ENCODE measurements at places on chromosomes 16 and 17.

DNA sequence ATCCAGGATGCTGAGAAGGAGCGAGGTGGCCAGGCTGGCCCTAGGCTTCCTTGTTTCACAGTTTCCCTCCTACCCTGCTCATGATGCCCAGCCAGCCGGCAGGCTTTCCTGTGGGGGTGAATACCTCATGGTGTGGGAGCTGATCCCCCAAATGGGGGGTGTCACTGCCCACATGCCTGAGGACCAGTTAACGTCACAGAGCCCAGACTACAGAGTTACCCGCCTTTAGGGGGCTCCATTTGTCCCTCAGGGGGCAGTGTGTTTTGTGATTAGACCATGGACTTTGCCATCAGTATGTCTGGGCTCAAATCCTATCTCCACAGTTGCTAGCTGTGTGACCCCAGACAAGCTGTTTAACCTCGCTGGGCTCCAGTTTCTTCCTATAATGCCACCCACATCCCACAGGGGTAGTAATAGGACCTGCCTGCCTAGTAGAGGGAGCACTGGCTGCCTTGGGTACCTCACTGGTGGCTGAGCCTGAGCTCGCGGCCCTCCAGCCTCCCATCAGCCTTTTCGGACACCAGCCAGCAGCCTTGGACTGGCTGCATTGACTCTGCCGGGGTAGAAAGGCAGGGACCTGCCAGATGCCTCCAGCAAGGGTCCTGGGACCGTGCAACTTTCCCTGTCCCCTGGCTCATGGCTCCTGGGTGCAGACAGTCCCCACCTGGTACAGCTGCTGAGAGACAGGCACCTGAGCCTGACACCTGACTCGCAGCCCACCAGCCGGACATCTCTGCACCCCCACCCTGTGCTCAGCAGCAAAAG lies 87.5 kb upstream of the GSE1 start:
- no peak for DNase-seq

GRCh38 chr17:7133916-7134315 lies 19.3 kb upstream of the ASGR2 start:
- no peak for DNase-seq

GRCh38 chr17:5249615-5250014 lies 15.0 kb upstream of the SCIMP start:
- DNase-seq: peak; percentile 84

GRCh38 chr17:7024402-7024785 lies 1.5 kb downstream of the BCL6B start:
- no peak for DNase-seq

DNA sequence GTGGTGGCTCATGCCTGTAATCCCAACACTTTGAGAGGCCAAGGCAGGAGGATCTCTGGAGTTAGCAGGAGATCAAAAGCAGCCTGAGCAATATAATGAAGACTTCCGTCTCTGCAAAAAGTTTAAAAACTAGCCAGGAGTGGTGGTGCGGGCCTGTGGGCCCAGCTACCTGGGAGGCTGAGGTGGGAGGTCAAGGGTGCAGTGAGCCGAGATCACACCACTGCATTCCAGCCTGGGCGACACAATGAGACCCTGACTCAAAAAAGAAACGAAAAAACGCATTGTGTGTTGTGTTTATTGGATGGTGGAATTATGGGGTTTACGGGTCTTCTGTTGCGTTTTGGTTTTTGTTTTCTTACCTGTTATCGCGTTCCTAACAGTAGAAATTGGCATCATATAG lies 863 bp upstream of the DDX19A start:
- DNase-seq: no peak

DNA sequence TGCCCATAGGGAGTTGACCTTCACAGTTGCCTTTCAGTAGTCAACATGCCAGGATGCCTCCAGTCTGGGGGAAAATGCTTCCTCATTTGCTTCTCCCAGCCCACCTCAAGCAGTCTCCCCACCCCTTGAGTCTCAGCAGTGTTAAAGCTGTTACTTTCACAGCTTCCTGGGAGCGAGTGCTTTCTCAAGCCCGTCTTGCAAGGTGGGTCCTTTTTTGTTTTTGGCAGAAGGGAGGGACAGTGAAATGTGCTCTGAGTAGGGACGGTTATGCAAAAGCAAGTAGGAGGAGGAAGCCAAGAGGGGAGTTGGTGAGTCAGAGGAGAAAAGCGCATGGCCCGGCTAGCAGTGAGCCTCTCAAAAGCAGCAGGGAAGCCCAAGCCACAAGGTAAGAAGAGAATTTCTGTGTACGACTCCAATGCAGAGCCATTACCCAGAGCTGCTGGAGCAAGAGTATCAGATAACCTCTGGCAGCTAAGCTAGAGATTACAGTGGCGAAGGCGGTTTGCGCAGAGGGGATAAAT lies at the start of gene CHST4:
Gene CHST4 (plus strand): TSS at position 316 of the 521 bp plus-strand sequence. CDS start 10,252 bp downstream, outside the sequence.
- DNase-seq: no peak

GRCh38 chr16:10840703-10841102 lies 22.1 kb upstream of the TVP23A start:
- no peak for DNase-seq

GRCh38 chr16:630815-631405 lies at the start of gene WFIKKN1:
WFIKKN1 (plus strand) TSS chr16:630985; CDS start chr16:631254, 269 bp downstream.
- peak; percentile 65 for DNase-seq

DNA sequence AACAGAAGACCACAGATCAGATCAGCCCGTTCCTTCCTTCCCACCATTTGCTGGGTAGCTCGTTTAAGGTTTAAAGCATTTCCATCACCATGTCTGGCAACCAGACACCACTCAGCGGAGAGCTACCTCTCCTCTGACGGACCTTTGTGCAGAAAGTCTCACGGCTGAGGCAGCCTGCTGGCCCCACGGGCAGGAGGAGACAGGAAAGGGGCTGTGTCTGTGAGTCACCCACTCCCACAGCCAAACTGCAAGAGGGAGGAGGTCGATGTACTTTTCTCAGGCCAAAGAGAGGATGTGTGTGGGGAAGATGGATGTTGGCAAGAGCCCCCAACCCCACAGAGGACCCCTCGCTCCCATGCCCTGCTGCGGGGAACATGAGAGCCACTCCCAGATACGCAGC lies 92.1 kb downstream of the ZNF423 start:
- DNase-seq: no peak

- no peak for DNase-seq
Measured at GRCh38 chr17:34586346-34586846, 7.0 kb downstream of the TMEM132E start.

DNA sequence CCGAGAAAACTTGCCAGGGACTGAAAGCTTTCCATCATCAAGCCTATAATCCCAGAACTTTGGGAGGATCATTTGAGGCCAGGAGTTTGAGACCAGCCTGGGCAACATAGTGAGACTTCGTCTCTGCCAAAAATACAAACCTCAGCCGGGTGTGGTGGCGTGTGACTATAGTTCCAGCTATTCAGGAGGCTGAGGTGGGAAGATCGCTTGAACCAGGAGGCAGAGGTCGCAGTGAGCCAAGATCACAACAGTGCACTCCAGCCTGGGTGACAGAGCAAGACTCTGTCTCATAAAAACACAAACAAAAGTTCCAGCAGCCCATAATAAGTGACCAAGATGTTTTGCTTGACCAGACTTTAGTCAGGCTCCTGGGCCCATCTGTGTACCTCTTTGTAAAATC lies 1.9 kb downstream of the MEAK7 start:
- DNase-seq: no peak

DNA sequence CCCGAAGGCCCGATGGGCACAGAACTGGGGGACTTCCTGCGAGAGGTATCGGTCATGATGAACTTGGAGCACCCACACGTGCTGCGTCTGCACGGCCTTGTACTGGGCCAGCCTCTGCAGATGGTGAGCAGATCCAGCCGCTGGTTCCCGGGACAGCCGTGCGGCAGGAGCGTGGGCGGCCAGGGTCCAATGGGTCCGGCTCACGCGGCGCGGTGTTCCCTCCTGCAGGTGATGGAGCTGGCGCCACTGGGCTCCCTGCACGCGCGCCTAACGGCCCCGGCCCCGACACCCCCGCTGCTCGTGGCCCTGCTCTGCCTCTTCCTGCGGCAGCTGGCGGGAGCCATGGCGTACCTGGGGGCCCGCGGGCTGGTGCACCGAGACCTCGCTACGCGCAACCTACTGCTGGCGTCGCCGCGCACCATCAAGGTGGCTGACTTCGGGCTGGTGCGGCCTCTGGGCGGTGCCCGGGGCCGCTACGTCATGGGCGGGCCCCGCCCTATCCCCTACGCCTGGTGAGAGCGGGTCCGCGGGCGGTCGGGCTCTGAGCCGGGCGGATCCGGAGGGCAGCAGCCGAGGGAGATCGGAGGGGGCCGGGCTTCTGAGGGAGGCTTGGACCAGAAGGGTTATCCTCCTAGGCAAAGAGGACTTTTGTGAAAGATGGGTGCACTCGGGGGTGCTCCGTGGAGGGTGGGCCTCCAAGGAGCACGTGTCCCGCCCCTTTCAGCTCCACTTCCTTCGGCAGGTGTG lies 3.0 kb downstream of the TNK1 start:
- peak; percentile 70 for DNase-seq

DNA sequence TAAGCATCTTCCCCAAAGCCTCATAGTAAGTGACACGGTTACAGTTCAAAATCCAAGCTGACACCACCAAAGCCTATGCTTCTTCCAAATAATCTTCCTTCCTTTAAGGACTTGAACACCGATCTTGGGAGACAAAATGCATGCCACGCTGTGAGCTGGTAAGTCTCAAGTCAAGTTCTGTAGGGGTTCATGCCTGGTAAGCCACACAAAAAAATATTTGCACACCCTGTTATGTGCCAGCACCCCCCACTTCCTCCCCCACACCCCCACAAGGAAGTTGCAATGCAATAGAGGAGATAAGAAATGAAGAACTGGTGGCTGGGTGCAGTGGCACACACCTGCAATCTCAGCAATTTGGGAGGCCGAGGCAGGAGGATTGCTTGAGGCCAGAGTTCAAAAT lies 5.6 kb downstream of the NOG start:
- no peak for DNase-seq

- no peak for DNase-seq
Measured at GRCh38 chr17:58147930-58148434, at the start of gene OR4D1. OR4D1 (plus strand) TSS chr17:58148384; CDS start chr17:58155154, 6,770 bp downstream.

GRCh38 chr16:77739559-77739892 lies 17.2 kb downstream of the NUDT7 start:
- no peak for DNase-seq

GRCh38 chr16:3095869-3096268 lies 3.2 kb downstream of the ZSCAN10 start:
- DNase-seq: no peak

DNA sequence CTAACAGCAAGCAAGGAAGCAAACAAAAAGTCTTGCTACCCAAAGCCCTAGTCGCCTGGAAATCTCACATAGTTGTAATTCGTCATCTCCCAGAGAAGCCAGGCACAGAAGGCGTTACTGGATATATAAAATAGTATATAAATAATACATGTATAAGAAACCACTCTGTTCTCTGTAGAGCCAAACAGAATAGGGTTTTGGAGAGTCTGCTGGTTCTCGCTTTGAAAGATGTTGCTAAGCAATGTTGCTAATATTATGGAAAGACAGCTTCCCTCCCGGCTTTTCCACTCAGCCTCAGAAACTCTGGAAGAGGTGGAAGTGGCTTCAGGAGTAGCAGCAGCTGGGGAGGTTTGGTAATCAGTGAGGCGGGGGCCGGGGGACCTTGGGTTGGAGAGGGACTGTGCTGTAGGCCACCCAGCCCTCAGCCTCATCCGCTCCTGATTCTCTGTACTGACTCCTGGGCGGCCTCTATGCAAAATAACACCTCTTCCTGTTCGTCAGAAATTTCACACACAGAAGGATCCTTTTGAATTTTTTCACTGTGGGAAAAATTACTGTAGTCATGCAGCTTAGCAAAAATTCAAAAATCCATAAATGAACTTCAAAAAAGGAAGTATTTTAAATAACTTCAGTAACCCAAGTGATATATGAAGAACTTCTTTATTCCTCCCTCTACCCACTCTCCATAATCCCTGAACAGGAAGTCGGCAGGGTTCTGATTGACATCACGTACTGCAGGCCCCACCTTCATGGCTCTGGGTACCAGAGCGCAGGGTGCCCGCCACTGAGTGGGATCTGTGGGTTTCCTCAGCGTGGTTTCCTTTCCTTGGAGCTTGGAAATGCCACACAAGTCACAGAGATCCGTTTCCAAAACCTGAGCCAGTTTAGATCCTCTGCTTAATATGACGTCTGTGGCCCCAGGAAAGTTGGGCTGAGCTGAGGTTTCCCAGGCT lies 51.4 kb downstream of the RAP1GAP2 start:
- no peak for DNase-seq

DNA sequence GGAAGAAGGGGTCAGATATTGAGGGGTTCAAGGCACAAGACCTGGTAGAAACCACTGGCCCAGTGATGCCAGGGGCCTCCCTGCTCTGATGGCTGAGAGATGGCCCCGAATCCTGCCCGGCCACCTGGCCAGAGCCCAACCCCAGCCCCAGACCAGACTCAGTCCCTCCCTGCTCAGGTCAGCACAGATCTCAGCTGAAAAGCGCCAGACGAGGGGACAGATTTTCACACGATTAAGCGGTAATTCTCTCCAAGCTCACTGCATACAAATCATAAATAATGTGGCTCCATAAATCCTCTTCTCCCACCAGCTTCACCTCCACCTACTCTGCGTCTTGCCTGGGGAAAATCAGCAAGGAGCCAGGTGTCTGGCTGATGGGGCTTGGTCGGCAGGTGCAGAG lies 57.1 kb downstream of the ENGASE start:
- DNase-seq: no peak

DNA sequence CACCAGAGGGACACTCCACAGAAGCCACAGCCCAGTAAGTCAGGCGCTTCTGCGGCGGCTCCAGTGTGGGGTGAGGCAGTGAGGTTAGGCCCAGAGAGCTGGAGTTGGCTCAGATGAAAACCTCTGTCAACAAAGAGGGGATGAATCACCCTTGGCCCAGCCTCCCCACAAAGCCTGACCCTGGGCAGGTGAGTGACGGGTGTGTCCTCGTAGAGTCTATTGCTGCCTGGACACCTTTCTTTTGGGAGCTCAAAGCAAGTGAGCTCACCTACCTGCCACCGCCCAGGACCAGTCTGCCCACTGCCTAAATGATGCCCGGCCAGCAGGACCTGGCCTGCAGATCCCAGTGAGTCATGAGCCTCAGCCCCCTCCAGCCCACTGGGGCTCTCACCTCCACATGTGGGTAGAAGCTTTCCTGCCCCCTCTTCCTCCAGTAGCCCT lies 24.9 kb upstream of the DBNDD1 start:
- no peak for DNase-seq

- DNase-seq: no peak
Measured at GRCh38 chr16:67268136-67268579, 11.2 kb upstream of the PLEKHG4 start.

DNA sequence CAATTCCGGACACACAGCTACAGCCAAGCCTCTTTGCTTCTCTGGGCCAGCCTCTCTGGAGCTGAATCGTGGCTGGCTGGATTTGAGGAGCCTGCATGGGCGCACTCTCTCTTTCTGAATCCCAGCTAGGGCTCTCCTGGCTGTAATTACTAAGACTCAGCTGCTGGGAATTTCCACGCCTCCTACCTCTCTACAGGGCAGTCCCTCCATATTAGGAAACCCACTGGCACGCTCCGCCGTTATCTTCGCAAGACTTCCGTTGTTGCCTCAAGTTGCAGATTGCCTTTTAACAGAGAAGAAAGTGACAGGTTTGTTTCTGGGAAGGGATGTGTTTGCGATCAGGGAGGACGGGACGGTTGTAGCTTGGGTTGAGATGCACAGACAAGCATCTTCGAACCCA lies 188.4 kb upstream of the NLRP1 start:
- DNase-seq: no peak

GRCh38 chr17:56778898-56779297 lies 54.8 kb downstream of the C17orf67 start:
- DNase-seq: no peak

- no peak for DNase-seq
Measured at GRCh38 chr16:11955713-11956123, 9.3 kb upstream of the TNFRSF17 start.
